NCI-H446 treated with DMSO at 0.1 percent for 48 hours (cell line): ENCODE measurements at places on chromosomes 6 and 20.

DNA sequence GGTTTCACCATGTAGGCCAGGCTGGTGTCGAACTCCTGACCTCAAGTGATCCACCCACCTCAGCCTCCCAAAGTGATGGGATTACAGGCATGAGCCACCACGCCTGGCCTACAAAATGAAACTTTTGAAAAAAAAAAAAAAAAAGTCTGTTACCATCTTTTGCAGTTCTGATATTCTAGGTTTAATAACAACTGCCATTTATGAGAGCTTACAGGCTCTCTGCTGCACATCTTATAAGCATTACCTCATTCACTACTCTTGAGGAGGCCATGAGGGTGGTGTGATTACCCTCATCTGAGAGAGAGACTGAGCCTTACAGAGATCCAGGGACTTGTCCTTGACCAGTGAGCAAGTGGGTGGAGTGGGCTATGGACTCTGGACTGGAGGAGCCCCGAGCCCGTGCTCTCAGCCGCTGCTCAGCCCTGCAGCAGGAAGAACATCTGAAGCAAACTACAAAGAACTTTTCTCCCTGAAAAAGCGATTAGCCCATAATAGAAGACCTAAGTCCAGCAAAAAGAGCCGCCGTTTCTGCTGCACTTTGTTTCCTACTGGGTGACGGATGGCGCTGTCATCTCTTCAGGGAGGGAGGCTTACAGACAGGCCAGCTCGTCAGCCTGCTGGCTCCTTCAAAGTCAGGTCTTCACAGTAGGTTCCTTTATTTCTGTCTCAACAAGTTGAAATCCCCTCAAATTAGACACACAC is 119.8 kb upstream of the AKAP12 start:
- no peak for DNase-seq

- DNase-seq, result no peak
These were observed 75.3 kb downstream of the TNFRSF21 start for GRCh38 chr6:47234266-47234933.

DNA sequence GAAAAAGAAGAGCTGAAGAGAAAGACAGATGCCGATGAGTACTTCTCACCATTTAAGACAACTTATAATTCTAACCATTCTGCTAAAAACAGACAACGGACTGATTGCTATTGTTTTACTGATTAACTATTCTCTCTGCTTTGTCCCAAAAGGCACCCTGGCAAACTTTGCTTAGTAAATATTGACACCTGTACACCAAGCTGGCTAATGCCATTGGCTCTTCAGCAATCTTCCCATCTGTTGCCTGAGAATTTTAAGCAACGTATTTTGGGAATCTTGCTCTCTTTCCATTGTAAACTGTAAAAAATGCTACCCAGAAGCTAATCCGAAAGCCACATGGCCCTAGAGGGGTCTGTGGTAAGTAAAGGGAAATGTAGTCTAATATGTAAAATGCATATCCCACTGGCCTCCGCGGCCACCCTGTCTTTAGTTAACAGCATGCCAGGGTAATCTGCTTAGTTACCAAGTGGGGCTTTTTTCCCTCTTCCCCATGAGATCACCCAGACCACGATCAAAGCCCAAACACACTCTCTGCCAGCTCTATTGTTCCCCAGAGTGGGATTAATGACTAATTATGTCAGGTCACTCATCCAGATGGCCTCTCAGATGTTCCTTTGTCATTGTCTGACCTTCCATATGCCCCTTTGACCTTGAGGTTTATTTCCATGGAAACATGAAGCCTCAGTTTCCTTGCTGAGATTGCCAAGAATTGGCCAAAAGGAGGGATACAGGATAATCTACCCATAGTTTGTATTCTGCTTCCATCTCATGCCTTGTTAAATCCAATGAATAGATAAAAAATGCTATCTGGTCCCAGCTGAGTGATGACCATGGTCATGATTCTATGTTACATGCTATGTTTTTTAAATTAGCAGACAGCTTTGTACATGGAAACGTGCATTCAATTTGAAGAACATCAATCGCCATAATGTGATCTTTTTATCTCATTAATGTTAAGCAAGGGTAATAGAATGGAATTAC is 216.4 kb upstream of the MCHR2 start:
- no peak for DNase-seq

DNA sequence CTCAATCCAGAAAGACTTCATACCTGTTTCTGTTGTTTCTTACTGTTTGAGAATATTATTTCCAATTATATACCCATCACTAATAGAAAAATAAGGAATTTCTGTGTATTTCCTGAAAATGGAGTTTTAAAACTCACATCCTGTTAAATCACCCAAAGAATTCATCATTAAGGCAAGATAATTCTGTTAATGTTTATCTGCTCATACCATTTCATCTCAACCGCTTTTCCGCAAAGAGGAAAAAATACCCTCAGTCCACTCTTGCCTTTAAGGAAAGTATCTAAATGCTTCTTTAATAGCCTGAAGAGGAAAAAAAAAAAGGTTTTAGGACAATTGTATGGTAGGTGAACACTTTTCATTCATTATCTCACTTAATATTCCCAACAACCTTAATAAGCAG is 7.3 kb downstream of the TPMT start:
- DNase-seq, result no peak

GRCh38 chr6:141216726-141217125 is 916.0 kb upstream of the GJE1 start:
- DNase-seq, result no peak
